ENCODE measurements at places on chromosomes 16 and 17.

GRCh38 chr17:76554131-76554530 lies 14.3 kb downstream of the PRCD start:
- DNase-seq: no peak

- no peak for DNase-seq
Observed at GRCh38 chr16:24681793-24682192, 47.7 kb upstream of the TNRC6A start.

DNA sequence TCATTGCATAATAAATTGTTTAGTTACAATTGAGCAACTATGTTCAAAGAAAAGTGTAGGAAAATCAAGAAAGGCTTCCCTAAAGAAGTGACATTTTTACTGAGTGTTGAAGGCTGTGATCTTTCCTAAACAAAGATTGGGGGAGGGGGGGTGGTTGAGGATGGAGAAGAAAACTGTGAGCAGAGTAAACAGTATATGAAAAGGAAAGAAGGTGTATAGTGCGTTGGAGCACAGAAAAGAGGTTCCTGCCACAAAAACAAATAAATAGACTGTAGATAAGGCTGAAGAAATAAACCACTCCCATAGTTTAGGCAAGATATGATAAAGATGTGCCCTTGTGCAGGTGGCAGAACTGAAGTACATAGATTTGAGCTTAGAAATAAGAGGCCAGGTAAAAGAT lies 8.5 kb downstream of the ABCA10 start:
- no peak for DNase-seq

DNA sequence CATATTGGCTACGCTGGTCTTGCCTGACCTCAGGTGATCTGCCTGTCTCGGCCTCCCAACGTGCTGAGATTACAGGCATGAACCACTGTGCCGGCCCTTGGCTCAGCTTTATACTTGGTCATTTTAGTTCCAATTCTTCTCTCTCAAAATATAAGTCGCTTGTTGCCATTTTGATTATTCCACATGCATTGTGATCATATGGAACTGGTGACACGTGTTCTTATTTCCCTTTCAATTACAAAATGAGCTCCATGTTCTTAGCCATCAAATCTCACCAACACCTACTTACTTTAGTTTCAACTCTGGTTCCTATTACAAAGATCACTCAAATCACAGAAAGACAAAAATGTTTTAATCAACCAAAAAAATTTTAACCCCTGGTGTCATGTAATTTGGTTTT lies 1711.7 kb downstream of the TP53TG3F start:
- no peak for DNase-seq

DNA sequence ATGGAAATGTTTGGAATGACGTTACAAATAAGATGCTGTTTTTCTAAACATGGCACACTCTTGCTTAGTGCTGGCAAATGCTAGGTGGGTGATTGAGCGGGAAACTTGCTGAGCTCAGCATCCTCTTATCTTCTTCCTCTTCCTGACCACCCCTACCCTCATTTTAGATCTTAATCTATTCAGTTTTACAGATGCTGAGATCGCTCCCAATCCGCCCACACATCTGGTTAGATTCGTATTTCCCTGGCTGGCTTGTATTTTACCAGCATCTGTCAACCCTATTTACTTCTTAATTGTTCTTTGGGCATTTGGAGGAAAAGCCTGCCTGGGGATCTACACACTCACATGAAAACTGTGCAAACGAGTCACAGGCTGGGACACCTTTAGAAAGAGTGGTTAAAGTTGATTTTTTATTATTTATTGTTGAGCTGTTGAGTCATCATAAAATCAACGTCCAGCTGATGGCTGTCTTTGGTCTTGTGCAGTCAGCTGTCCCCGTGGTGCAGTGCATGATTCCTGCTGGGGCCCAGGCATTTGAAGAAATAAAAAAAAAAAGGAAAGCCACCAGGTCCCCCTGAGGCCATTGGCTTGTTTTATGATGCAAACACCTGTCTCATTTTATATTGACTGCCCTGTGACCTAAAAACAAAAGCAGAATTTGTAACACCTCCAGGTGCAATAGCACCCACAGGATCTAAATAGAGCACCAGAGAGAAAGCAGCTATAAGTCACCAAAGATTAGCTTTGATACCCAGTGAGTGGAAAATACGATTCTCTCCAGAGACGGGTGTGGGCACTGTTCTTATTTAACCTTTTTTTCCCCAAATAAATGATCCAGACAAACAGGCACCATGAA lies 258.6 kb downstream of the HS3ST3B1 start:
- DNase-seq: no peak

- DNase-seq: no peak
Observed at GRCh38 chr17:3213587-3213986, 6.1 kb downstream of the OR1A1 start.

DNA sequence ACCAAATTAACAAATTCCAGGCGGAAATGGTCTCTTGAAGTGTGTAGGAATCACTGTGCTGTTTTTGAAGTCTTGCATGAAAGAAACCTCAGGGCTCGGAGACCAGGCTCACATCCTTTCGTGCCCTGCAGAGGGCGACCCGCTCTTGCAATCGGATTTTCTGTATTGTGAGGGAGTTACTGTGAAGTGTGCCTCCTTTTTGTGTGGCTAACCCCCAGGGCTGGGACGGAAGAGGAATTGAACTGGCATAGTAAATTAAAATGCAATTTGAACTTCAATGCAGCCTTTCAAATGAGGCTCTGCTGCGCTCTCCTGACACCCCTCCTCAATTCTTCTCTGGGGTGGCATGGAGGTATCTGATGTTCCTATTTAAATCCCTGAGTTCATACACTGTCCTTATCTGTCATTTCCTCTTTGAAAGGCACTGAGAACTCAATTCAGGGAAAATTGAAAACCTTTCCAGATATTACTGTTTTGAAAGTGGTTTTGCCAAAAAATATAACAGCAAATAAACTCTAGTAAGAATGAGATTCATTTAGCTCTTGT lies 51.5 kb upstream of the MGAT5B start:
- DNase-seq: peak; percentile 13

DNA sequence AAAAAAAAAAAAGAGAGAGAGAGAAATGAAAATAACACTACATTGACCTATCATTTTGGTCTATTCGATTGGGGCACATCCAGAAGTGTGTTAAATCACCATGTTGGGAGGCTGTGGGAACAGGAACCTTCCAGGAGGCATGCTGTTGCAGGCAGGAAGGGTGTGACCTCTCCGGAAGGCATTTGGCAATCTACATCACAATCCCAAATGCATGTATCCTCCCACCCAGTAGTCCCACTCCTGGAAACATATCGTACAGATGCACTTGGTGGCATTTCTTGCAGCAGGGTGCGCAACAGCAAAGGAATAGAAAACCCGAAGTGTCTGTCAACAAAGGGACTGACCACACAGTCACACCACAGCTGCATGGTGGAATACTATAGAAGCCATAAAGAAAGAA lies 7.9 kb downstream of the PLLP start:
- DNase-seq: no peak

- DNase-seq: no peak
Observed at GRCh38 chr17:79047291-79047920, 23.4 kb downstream of the C1QTNF1 start.

DNA sequence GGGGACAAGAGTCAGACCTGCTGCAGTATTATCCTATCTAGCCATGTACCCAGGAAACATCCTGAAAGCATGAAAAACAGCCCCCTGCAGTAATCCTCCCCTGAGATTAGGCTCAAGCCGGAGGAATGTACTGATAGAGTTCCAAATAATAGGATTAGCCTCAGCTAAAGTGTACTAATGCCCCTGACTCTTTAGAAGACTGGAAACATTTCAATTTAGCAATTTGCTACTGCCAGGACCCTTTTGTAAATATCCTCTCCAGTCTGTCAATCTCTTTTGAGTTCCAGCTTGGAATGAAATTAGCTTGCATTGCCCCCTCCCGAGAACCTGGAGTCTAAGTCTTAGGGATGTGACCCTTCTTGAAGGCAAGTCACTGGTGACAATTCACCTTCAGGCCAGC lies 110.8 kb upstream of the DNAH9 start:
- DNase-seq: no peak

DNA sequence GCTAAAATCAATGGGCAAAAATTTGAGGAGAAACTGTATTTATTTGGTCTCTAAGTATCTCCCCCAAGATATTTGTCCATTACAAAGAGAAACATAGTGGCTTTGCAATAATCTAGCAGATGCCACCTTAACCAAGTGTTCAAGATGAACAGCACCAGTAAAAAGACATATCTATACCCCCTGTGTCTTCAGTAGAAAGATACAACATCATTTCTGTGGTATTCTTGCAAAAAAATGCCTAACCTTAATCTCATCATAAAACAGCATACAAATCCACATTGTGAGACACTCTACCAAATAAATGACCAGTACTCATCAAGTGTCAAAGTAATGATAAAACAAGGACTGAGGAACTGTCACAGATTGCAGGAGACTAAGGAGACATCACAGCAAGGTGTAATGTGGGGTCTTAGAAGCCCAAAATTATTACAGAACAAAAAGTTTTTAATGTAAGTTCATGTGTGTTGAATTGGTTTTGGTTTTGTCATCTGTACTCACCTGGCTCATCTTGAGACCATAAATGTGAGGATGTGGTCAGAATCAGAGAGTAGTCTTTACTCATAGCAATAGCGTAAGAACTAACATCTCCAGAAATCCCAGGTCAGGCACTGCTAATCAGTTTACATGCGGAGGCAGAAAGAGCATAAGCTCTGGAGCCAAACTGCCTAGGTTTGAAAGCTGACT lies 77.2 kb downstream of the AATF start:
- DNase-seq: no peak

GRCh38 chr16:85554889-85555718 lies 58.0 kb upstream of the GSE1 start:
- no peak for DNase-seq

DNA sequence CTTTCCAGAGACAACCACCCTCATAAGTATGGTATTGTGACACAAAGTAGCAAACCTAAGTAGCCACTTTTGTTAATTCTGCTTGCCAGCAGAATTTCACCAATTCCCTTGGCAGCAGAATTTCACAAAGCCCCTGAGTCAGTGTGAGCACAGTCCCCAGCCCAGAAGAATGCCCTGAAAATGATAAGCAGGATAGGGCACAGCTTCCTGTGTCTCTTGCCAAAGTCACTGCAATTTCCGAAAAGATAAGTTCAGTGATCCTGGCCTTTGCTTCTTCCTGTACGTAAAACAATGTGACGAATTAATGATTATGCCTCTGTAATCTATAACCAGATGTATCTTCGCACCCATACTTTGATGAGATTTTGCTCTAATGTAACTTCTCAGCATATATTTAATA lies 16.0 kb upstream of the WIPF2 start:
- DNase-seq: no peak

DNA sequence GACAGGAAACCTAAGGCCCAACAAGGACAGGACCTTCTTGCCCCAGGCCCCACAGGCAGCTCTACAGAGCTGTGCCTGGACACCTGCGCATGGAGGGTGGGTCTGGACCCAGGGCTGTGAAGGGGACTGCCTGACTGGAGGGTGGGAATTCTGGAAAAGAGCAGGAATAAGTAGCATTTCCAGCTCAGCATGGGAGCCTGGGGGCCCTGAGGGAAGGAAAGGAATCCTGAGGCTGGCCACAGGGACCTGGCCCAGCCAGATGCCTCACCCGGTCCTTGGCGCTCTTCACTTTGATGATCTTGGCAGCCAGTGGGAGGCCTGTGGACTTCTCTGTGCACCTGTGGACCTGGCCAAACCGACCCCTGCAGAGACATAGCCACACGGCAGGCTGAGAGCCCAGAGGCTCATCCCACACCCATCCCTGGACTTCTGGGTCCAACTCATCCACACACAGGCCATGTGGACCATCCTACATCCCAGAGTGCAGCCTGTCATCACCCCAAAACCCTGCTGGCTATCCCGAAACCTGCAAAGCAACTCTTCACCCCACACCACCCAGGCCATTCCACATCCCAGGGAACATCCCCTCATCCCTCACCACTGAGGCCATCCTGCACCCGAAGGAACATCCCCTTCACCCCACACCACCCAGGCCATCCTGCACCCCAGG lies 18.7 kb downstream of the MYLK3 start:
- no peak for DNase-seq

DNA sequence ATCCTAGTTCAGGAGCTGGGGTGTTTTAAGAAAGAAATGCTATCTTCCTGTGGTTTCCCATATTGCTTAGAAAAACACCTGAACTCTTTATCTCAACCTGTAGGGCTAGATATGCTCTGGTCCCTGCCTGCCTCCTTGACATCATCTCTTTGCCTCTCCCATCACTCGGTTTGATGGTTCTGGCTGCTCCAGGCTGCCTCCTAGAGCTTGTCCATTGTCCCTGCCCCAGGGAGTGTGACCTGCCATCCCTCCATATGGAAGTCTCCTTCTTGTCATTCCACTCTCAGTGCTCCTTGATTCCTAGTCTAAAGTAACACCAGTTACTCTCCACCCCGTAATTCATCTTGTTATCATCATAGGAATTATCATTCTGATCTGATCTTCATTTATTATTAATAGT lies 369.0 kb upstream of the EEF2KMT start:
- no peak for DNase-seq

- no peak for DNase-seq
Observed at GRCh38 chr16:27377666-27378485, 24.1 kb upstream of the IL21R start.

DNA sequence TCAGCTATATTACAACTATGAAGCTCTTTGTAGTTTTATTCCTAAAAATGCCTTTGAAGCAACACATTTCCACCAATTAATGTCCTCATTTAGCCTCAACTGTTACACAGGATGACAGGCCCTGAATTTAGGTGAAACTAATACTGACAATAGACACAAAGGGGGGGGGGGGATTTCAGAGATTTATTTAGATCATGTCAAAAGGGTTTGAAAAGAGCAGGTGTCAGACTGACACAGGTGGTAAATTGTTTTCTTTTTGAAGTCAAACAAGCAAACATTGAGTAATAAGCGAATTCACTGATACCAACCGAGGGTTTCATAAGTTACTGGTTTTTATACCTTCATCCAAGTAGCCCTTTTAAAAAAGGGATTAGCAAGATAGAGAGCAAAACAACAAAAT lies 40.8 kb downstream of the KANSL1 start:
- no peak for DNase-seq

- DNase-seq: no peak
Observed at GRCh38 chr16:30553393-30553899, 4.7 kb downstream of the ZNF764 start.

- no peak for DNase-seq
Observed at GRCh38 chr16:86443508-86444147, 66.7 kb upstream of the FOXF1 start.

Data from amygdala (tissue), 56 donors.